Caco-2 (cell line): ENCODE measurements at places on chromosomes 13 and 19.

DNA sequence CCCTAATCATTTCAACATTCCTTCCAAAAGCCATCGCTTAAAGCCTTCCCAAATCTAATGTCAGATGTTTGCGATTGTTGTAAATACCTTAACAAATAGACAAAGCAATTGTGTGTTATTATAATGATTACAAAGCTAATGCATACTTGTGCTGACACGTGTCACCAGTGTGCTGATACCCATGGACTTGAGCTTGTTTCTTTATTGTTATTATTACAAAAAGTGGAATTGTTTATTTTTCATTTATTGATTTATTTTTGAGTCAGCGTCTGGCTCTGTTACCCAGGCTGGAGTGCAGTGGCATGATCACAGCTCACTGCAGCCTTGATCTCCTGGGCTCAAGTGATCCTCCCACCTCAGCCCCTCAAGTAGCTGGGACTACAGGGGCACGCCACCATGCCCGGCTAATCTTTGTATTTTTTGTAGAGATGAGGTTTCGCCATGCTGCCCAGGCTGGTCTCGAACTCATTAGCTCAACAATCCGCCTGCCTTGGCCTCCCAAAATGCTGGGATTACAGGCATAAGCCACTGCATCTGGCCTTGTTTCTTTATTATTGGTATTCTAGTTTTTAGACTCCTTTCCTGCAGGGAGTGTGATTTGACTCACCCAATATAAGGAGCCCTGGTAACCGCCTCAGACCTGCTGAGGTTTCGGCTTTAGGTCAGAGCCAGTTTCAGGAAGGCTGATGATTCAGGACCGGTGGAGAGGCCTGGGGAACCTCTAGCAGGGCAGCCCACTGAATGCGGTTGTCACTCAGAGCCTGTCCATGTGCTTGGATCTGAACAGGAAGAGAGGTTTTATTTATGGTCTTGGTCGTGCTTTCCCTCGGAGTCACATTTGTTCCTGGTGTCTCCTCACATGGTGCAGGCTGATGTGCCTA lies 2.1 kb upstream of the FBXO17 start:
- H3K27ac ChIP-seq: no peak overlapping the region
- H3K27me3 ChIP-seq: no peaks in the 10 kb centered on the region
- H3K36me3 ChIP-seq: no peaks in the 10 kb centered on the region
- DNase-seq: no peak
- H3K4me3 ChIP-seq: no peak overlapping the region

GRCh38 chr13:71877256-71877653 lies 10.3 kb upstream of the DACH1 start:
- no peak overlapping the region for H3K27ac ChIP-seq
- no peaks in the 10 kb centered on the region for H3K4me1 ChIP-seq
- no peaks in the 10 kb centered on the region for H3K36me3 ChIP-seq
- no peaks in the 10 kb centered on the region for H3K27me3 ChIP-seq

- DNase-seq: no peak
- H3K4me1 ChIP-seq: 0 out of 2 replicates have a peak, but pooled peaks cover 4% of the 10 kb centered on the region
- H3K27ac ChIP-seq: no peak overlapping the region
- H3K4me3 ChIP-seq: no peak overlapping the region
- no peaks in the 10 kb centered on the region for H3K36me3 ChIP-seq
- no peaks in the 10 kb centered on the region for H3K27me3 ChIP-seq
These were observed 167.2 kb upstream of the KLF12 start for GRCh38 chr13:74301258-74301935.

DNA sequence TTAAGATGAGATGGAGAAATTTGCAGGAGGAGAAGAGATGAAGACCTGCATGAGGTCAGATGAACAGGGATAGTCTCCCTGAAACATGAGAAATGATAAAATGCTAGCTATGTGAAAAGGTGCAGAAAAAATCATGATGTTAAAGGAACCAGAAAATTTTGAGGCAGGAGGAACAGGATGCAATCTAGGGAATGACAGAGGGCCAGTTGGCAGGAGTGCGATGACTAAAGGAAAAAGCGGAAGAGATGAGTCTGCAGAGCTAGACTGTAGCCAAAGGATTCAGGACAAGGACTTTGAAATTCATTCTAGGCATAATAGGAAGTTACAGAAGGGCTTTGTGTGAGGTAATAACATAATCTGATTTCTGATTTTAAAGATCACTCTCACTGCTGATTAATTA lies 77.9 kb downstream of the TRPC4 start:
- H3K4me1 ChIP-seq: no peaks in the 10 kb centered on the region
- H3K4me3 ChIP-seq: no peak overlapping the region
- no peak for DNase-seq
- H3K36me3 ChIP-seq: no peaks in the 10 kb centered on the region
- H3K27me3 ChIP-seq: no peaks in the 10 kb centered on the region
- H3K27ac ChIP-seq: no peak overlapping the region

- no peaks in the 10 kb centered on the region for H3K27me3 ChIP-seq
- no peaks in the 10 kb centered on the region for H3K36me3 ChIP-seq
- DNase-seq: no peak
- H3K4me1 ChIP-seq: no peaks in the 10 kb centered on the region
These were observed 14.4 kb upstream of the RFXAP start for GRCh38 chr13:36804588-36804987.

DNA sequence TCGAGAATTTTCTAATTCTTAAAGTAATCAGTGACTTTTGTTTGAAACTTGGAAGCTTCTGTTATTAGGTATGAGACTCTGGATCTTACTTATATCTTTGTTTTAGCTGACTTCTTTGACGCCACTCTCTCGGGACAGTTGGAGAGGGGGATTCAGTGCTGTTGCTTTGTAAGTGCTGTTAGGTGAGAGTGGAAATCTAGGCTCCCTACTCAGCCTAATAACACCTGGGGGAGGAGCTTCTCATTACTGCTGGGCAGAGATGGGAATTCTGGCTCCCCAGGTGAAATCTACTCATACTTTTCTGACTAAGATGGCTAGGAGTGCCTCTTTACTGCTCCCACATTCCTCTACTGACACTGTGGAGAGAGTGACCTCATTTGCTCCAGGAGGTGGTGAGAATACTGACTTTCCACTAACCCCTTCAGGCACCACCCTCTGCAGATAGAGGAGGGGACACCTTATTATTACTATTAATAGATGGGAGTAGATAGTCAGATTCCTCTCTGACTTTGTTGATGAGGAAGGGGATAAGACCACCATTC lies 324.9 kb upstream of the SPRY2 start:
- DNase-seq: no peak
- no peaks in the 10 kb centered on the region for H3K27me3 ChIP-seq
- no peaks in the 10 kb centered on the region for H3K4me1 ChIP-seq
- H3K4me3 ChIP-seq: no peak overlapping the region
- H3K36me3 ChIP-seq: no peaks in the 10 kb centered on the region

- no peaks in the 10 kb centered on the region for H3K36me3 ChIP-seq
- DNase-seq: no peak
- H3K27ac ChIP-seq: no peak overlapping the region
- no peaks in the 10 kb centered on the region for H3K4me1 ChIP-seq
These were observed 13.7 kb upstream of the ZNF492 start for GRCh38 chr19:22620401-22620800.

GRCh38 chr19:4051175-4052101 lies 15.3 kb downstream of the ZBTB7A start:
- H3K27ac ChIP-seq: peak overlapping the region; percentile 78
- H3K4me1 ChIP-seq: peaks cover 4% of the 10 kb centered on the region; the same call in 1 of the 2 replicates
- no peak for DNase-seq

GRCh38 chr13:41458187-41458760 lies 924 bp downstream of the RGCC start:
- H3K27ac ChIP-seq: no peak overlapping the region
- no peaks in the 10 kb centered on the region for H3K27me3 ChIP-seq
- DNase-seq: peak; percentile 57
- no peaks in the 10 kb centered on the region for H3K36me3 ChIP-seq

DNA sequence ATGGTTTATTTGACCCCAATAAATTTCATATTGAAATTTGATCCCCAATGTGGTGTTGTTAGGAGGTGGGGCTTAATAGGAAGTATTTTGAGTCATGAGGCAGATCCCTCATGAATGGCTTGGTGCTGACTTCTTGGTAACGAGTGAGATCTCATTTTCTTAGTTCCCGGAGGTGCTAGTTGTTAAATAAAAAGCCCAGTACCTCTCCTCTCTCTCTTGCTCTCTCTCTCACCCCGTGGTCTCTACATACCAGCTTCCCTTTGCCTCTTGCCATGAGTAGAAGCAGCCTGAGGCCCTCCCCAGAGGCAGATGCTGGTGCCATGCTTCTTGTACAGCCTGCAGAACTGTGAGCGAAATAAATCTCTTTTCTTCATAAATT lies 39.4 kb upstream of the KATNAL1 start:
- no peaks in the 10 kb centered on the region for H3K36me3 ChIP-seq
- H3K27ac ChIP-seq: no peak overlapping the region
- no peak for DNase-seq
- no peaks in the 10 kb centered on the region for H3K27me3 ChIP-seq

DNA sequence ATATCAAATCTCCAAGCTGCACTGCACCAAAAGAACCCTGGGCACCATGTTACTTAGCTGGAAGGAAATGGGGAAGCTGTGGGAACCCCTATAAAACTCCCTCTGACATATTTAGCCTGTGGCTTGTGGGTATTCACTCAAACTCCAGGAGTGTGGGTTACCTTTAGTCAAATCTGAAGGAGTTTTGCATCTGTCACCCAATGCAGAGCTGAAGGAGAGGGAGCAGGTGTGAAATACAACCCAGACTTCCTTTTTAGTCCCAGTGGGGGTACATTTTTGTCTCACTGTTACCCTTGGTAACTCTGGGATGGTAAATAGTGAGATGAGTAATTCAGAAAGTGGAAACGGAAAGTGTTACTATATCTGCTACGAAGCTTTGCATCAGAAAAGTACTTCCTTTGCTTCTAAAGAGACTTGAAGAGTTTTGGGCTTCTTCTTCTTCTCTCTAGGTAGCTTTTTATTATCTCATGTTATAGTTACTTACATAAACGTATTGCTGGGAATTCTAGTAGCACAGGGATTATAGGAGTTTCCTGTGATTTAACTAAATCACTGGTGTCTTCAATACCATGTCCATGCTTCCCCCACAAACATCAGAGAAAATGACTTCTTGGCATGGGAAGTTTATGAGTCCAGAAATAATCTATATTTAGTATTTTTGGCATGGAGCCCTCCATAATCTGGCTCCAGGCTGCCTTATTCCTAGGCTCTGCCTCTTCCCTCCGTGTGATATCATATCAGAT lies 105.9 kb downstream of the AKAP11 start:
- DNase-seq: no peak
- no peaks in the 10 kb centered on the region for H3K4me1 ChIP-seq
- H3K27ac ChIP-seq: no peak overlapping the region
- no peaks in the 10 kb centered on the region for H3K27me3 ChIP-seq
- H3K36me3 ChIP-seq: no peaks in the 10 kb centered on the region

- no peaks in the 10 kb centered on the region for H3K27me3 ChIP-seq
These were observed 978.3 kb downstream of the UQCRFS1 start for GRCh38 chr19:28234637-28235036.

DNA sequence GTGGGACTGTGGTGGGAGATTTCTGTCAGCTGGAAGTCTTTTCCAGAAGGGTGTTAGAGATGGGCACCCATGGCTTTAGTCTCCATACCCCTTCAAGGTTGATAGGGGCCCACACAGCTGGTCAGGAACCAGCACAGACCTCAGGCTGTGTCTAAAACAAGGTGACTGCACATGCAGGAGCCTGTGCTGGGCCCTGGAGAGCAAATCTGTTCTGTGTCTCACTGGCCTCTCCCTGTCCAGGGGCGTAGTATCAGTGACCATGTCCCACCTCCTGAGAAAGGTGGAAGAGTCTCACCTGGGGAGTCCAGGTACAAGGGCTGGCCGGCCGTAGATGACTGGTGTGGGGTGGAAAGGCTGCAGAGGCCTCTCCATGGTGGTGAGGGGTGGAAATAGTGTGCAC lies 19.4 kb downstream of the ZNF175 start:
- H3K27ac ChIP-seq: no peak overlapping the region
- no peak for DNase-seq
- H3K36me3 ChIP-seq: peaks cover 2% of the 10 kb centered on the region
- H3K4me3 ChIP-seq: no peak overlapping the region

GRCh38 chr19:51338563-51339312 lies 3.2 kb downstream of the VSIG10L start:
- DNase-seq: peak; percentile 92
- H3K4me3 ChIP-seq: peak overlapping the region; percentile 78
- H3K27ac ChIP-seq: peak overlapping the region; percentile 90
- no peaks in the 10 kb centered on the region for H3K36me3 ChIP-seq
- H3K27me3 ChIP-seq: no peaks in the 10 kb centered on the region
- H3K4me1 ChIP-seq: peaks cover 26% of the 10 kb centered on the region

GRCh38 chr13:78609464-78610205 lies 6.3 kb upstream of the POU4F1 start:
- peak overlapping the region; percentile 52 for H3K4me3 ChIP-seq
- peaks cover 7% of the 10 kb centered on the region; the same call in 1 of the 2 replicates for H3K4me1 ChIP-seq
